ENCODE measurements at places on chromosomes 6 and 20.

GRCh38 chr6:161242113-161242512 is 31.7 kb downstream of the AGPAT4 start:
- DNase-seq: no peak

- no peak for DNase-seq
Measured at GRCh38 chr6:47203938-47204611, 105.6 kb downstream of the TNFRSF21 start.

- no peak for DNase-seq
Measured at GRCh38 chr6:111503194-111503593, 20.2 kb upstream of the REV3L start.

GRCh38 chr6:166928644-166929541 is 27.5 kb downstream of the RNASET2 start:
- no peak for DNase-seq

GRCh38 chr6:14804001-14804784 is 441.7 kb upstream of the JARID2 start:
- DNase-seq: no peak

DNA sequence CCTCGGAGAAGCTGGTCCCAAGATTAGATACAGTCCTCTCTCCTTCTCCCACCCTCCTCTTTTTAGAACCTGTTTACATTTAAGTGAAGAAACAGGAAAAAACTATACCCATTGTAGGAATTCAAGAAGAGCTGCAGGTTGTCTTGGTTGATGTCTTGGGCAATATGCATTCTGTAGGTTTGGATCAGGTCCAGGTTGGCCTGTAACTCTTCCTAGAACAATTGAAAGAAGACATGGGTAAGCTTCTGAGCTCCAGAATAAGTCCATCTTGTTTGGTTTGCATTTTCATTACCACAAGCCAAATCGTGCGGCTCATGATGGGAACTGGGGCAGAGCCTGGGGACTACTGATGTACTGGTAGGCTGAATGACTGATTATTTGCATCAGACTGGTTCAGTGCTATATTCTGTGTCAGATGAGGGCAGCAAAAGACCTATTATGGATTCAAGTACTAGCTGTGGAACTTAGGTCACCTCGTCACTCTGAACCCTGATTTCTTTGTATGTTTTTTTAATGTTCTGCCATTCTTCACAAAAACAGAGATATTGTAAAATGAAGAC is 20.3 kb upstream of the SLA2 start:
- DNase-seq: no peak

- no peak for DNase-seq
Measured at GRCh38 chr6:42969934-42970333, 9.0 kb downstream of the PEX6 start.

DNA sequence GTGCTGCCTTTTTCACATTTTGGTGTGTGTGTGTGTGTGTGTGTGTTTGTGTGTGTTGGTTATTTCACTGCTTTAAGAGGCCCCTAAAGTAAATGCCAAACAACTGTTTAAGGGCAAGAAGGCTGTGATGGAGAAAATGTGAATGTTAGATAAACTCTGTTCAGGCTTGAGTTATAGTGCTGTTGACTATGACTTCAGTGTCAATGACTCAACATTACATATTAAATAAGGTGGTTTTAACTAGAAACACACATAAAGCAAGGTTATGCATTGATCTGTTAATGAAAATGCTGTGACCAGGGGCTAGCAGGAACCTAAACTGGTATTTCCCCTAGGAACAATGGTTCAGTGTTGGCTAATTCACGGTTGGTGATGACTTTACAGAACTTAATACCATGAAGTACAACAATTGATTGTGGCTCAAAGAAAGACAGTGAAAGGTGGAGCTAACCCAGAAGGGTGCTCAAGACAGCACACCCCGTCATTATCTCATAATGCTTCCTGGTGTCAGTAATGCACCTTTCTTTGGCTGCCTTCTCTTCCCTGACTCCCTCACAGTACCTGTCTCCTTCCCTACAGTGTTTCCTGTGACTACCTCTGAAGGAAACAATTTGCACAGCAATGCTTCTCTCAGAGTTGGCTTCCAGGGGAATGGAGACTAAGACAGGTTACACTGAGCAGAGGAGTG is 116.1 kb downstream of the RIN2 start:
- no peak for DNase-seq

GRCh38 chr6:53986721-53987521 is 124.3 kb upstream of the MLIP start:
- no peak for DNase-seq

DNA sequence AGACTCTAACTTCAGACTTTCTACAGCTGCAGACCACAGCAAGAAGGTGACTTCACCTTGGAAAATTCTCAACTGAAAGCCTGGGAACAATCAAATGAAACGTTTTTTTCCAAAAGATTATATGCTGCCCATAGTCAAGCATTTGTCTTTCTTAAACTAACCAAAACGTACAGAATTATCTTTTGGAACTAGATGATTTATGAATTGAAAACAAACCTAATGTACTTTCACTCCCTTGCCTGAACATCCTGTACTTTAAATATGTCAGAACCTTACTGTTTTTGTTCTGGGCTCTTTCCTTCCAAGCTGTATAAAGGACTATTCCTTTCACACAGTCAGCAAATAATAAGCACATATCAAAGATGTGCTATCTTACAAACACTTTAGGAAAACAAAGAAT is 62.4 kb upstream of the TNFAIP3 start:
- DNase-seq: no peak

- no peak for DNase-seq
Measured at GRCh38 chr6:53375847-53376246, 27.1 kb upstream of the ELOVL5 start.

DNA sequence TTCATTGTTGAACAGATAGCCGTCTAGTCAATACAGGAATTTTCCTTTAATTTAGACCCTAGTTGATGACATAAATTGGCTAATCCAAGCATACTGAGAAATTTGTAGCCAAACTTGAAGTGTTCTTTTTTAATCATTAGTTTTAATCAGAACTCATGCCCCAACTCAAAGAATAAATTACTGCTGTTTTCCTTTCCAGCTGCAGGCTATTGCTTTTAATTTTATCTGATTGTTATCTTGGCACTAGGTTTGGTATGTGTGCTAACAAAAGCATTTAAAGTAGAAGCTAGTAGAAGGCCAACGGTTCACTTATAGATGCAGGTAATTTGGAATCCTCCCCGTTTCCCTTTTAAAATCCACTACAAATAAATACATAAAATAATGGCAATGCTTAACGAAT is 188.5 kb downstream of the CD109 start:
- DNase-seq: no peak

DNA sequence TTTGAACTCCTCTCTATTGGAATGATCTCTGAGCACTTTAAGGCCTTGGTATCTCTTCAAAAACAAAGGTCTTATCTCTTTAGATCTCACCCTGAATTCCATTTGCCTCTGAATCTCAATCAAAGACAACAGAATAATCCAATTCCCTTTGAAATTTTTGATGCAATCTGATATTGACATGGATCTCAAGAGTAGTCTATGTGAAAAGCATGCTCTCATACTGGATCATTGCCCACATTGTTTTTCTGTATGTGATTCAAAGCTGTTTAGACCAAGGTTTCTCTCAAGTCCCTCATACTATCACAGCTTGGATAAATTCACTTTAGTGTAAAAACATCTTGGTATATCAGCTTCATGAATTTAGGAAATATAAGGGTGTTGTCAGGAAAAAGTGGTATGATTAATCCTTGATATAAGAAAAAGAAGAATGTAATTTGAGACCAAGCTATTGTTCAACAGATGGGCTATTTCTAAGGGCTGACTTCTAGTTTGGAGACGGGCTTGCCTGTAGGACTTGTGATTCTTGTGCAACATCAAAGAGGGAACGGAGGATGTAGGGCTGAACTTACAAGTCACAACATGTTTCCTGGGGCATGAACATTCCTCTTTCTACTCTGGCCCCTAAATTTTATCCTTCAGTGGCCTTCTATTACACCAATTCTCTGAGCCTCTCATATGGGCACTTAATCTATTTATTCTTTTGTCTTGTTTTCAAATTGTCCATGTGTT is 77.9 kb upstream of the CITED2 start:
- DNase-seq: no peak

GRCh38 chr6:166341977-166342348 is 382 bp downstream of the SFT2D1 start:
- DNase-seq: no peak

- DNase-seq: no peak
Measured at GRCh38 chr20:55936209-55936595, 69.1 kb downstream of the CBLN4 start.

- peak; percentile 65 for DNase-seq
Measured at GRCh38 chr6:41636833-41637193, 1.5 kb upstream of the MDFI start.

DNA sequence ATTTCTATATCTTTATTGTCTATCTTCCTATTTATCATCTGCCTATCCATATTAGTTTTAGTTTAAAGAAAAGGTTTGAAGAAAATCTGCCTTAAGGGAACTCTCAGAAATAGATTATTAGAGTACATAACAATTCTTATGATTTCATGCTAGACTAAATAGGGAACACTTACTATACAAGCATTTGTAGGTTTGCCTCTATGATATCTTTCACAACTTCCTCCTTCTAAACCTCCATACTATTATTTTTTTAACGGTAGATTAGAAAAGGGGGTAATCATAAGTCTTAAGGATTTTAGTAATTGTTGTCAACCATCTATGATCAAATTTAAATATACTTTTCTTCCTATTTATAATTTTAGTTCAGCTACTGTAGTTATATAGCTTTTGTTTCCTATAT is 11.6 kb upstream of the DSE start:
- no peak for DNase-seq

DNA sequence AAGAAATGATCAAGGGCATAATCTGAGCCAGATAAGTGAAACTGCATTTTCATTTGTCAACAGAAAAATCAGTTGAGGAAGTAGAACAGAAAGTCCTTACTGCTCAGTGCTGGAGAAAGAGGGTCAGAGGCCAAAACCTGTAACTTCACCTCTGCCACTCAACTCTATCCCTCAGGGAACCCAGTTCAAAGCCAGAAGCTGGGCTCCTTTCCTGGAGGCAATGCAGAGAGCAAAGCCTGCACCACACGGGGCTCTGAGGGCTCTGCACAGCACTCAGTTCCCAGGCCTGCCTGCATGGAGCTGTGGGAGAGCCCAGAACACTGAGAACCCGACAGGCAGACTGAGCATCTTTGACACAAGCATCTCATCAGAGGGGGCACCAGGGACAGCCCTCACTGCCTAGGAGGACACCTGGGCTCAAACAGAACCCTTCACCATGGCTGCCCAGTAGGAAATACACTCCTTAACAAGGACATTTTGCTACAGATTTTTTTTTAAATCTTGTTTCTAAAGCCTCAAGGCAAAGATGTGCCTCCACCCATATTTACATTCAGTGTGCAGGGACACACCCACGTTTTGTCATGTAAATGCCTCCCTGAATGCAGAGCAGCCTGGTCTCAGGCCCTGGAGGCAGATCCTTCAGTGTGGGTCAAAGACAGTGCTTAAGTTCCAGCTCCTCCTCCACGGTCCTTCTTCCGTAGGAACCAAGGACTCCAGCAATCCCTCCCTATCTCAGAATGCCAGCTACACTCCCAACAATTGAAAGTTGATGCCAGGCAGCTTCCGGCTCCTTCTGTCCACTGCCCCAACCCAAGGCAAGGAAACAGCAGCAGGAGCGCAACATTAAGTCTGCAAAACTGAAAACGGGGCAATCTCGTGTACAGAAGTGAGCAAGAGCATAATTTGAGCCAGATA is 6.6 kb downstream of the RNASET2 start:
- no peak for DNase-seq

- no peak for DNase-seq
Measured at GRCh38 chr20:56759741-56760278, 130.7 kb downstream of the TFAP2C start.

Measured in upper lobe of left lung (tissue), 6 donors.